ENCODE measurements at places on chromosomes 12 and 14.

- DNase-seq = no peak
These were observed 194.3 kb downstream of the CAPZA3 start for GRCh38 chr12:18932211-18932610.

- no peak for DNase-seq
These were observed 12.0 kb downstream of the SOAT2 start for GRCh38 chr12:53115112-53115890.

- no peak for DNase-seq
These were observed 108.6 kb upstream of the NOS1 start for GRCh38 chr12:117469883-117470483.

GRCh38 chr14:34750670-34751069 lies 36.3 kb upstream of the CFL2 start:
- peak; percentile 44 for DNase-seq

DNA sequence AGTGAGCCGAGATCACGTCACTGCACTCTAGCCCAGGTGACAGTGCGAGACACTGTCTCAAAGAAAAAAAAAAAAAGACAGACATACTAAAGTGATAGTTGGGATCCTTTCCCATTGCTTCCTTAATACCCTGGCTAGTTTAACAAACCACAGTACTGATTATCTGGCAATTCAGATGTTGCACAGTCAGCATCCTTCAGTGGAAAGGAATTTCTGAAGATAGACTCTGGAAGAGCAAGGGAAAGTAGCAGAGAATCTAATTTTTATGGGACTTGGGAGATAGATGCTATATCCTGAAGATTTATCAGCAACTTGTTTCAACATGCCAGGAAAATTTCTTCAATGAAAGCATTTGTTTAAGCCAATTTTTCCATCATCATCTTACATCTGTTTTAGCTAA lies 6.5 kb upstream of the PPFIBP1 start:
- DNase-seq = no peak

GRCh38 chr14:104931771-104932675 lies 7.3 kb downstream of the PLD4 start:
- DNase-seq = no peak

- DNase-seq = no peak
These were observed 307.3 kb downstream of the CEP128 start for GRCh38 chr14:80634106-80634758.

DNA sequence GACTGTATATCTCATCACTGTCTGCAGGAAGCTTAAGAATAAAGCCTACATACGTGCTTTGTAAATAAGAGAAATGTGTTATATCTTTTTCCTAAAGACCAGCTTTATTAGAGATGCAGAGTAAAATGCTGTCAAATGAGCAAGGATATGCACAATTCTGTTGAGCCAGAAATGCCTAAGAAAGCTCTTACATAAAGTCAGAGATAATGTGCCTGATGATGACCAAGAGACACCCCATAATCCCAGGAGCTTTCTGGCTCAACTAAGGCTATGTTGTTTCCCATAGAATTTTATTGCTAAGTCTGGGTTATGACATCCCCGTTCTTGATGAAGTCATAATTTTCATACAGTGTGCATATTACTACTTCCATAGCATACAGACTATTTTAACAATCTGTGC lies 209.9 kb downstream of the GALC start:
- no peak for DNase-seq

DNA sequence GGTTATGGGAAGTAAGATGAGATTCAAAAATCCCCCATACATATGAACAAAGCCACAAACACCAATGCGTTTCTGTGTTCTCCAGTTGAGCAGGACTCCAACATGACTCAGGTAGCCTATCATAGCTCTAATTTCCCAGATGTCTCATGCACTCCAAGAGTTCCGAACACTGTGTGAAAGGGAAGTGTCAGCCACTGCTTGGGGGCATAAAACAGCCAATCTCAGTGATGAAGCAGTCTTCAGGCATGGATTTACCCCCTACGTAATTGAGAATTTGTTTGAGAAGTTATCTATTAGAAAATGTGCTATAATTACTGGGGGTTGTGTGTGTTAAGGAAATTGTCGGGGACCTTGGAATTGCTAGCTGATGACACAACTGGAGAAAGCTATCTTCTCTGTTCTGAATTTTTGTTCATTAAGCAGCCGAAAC lies 153.9 kb upstream of the AVPR1A start:
- no peak for DNase-seq

DNA sequence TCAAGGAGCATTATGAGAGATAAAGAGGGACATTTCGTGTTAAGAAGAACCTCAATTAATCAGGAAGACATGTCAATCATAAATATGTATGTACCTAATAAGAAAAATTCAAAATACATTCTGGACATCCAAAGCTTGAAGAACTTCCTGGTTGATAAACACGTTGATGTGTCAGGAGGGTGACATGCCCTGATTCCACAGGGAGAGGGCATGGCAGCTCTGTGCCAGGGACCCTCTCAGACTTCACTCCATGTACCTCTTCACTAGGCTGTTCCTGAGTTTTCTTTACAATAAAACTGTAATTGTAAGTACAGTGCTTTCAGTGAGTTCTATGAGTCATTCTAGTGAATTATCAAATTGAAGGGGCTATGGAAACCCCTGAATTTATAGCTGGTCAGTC lies 163.5 kb downstream of the CFAP54 start:
- DNase-seq = no peak

GRCh38 chr12:117966511-117966910 lies 2.3 kb downstream of the KSR2 start:
- no peak for DNase-seq

DNA sequence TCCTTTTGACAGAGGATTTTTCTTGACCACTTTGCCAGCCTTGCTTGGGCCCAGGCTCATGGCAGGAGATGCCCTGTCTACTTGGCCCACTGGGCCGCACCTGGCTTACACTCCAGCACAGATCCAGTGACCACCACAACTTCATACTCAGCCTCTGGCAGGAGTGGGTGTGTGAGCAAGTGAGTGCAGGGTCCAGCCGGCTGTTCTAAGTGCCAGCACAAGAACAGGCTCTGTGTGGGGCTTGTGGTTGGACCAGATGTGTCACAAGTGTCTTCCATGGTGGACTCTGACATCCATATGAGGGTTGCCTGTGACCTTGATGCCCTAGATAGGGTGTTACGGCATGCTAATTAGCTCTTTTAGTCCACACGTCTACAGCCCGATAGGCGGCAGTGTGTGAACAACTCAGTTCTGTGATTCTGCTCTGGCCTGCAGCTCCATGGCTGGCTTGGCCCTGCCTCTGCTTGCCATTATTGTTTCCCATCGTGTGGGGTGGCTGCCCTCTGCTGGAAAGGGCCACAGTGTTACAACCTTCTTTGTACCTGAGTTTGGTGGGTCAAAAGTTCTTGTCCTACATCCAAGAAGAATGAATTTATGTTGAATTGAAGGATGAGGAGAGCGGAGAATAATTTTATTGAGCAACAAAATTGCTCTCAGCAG lies 1089.1 kb downstream of the SLC6A15 start:
- no peak for DNase-seq

GRCh38 chr14:31746326-31746725 lies 185.1 kb downstream of the NUBPL start:
- DNase-seq = no peak

- DNase-seq = peak; percentile 47
These were observed 34.9 kb downstream of the AEBP2 start for GRCh38 chr12:19474147-19474546.

DNA sequence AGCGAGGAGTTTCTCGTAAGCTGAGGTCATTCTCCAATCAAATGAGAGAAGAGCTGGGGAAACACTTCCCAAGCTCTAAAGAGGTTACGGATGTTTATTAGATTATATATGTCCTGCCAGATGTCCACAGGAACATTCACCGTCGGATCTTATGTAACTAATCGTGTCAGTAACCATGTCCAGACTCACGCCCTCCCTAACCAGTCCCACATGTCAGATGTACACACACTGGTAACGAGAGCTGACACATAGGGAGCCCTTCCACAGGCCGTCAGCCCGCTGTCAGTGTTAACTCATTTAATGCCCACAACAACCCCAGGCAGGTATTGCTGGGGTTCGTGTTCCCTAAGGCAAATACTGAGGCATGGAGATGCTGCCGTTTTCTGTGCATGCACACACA lies 223.7 kb upstream of the RTL1 start:
- DNase-seq = no peak

DNA sequence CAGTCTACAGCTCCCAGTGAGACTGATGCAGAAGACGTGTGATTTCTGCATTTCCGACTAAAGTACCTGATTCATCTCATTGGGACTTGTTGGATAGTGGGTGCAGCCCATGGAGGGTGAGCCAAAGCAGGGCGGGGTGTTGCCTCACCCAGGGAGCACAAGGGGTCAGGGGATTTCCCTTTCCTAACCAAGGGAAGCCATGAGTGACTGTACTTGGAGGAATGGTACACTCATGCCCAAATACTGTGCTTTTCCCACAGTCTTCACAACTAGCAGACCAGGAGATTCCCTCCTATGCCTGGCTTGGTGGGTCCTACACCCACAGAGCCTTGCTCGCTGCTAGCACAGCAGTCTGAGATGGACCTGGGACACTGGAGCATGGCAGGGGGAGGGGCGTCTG lies 21.0 kb upstream of the ABCC9 start:
- no peak for DNase-seq

DNA sequence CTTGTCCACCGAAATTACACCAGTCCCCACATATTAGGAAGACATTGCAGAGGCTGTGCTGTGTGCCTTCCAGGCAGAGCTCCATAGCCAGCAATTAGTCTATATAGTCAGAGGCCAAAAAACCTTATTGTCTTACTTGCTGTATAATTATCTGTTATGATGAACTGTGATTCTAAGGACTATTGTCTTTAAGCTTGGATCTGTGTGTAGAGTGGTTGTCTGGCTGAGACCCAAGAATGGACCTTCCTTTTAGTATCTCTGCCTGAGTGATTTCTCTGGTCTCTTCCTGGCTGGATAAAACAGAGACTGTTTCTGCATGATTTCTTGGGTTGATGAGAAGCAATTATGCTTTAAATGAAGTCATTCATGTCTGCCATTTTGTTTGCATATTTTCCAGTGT lies 465.3 kb downstream of the PRKD1 start:
- DNase-seq = no peak

GRCh38 chr12:27164330-27165040 lies 79.6 kb upstream of the STK38L start:
- DNase-seq = no peak

DNA sequence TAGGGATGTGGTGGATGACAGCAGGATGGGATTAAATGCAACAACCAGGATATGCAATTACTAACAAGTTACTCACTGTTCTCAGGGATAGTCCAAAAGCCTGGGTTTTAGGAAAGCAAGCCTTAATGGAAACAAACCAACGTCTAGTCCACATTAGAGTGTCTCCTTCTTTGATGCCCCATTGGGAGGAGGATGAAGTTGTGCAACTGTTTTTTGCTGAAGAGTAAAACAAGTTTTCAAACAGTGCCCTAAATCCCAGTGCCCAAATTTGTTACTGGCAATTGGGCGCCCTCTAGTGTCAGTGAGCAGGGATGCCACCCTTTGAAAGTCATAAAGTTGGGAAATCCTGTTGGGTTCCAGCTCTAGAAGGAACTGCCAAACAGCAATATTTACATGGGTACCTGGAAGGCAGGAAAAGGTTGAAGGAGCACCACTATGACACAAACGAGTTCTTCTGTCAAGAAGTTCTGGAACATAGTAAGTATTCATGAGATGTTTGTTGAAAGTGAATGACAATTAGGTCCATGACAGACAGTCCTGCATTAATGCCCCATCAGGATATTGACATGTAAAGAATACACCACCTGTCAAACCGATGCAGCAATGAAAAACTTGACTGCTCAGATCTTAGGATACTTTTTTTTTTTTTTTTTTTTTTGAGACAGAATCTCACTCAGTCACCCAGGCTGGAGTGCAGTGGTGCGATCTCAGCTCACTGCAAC lies 11.1 kb upstream of the DPF3 start:
- DNase-seq = peak; percentile 79

- DNase-seq = peak; percentile 43
These were observed 200.9 kb downstream of the RPAP3 start for GRCh38 chr12:47504775-47505446.

GRCh38 chr14:90416720-90417119 lies 19.9 kb downstream of the CALM1 start:
- DNase-seq = no peak

- no peak for DNase-seq
These were observed 476.1 kb upstream of the SYT1 start for GRCh38 chr12:78388461-78388860.

GRCh38 chr12:50222275-50222783 lies 55.2 kb upstream of the CERS5 start:
- peak; percentile 91 for DNase-seq

DNA sequence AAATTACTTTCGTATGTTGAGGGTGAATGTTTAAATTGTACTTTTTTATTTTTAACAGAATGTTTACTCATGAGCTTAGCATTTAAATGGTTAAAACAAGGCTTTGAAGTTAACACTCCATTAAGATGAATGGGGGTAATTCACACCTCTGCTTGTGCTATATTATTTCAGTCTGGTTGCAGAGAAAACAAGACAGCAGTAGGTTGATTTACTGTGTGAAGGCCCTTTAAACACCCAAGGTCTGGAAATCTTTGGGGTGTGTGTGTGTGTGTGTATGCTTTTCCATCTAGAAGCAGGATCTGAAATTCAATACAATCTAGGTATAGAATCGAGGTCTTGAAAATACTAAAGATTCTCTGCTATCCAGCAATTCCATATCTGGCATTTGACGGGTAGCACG lies 83.8 kb downstream of the SLC38A6 start:
- no peak for DNase-seq

GRCh38 chr12:50257236-50258166 lies 25.8 kb downstream of the LIMA1 start:
- DNase-seq = no peak

GRCh38 chr14:101365329-101366158 lies 195.8 kb upstream of the DIO3 start:
- no peak for DNase-seq

DNA sequence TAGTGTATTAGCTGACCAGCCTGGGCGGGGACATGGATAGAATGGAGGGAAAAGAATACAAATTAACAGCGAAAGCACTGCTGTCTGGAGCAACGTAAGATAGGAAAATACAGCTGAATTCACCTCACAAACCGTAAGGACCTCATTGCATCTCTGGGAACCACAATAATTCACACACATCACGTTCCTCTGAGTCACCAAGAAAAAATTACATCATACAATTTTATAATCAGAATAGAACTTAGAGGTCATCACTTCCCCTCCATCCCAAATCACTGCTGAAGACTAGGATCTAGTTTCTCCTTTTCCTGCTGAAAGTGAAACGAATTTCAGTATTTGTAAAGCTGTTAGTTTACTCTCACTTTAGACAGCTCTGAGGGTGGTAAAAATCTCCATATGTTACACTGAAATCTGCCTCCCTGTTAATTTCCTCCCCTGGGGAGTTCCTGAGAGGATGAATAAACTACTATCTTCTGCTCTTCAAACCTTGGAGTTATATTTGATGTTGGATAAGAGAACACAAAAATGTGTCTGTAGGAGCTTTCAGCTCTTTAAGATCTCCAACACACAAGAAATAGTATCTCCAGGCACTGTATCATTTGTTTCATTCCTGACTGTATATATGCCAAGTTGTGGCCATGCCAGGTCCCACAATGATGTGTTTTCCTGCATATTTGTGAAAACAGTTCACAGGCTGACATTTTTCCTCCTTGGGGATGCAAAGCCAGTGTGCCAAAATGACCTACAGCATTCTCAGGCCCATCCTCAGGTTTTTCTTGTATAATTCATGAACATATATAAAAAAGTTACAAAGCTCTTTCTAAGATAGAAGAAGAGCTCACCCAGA lies 63.8 kb upstream of the SSTR1 start:
- no peak for DNase-seq

Data from stromal cell of bone marrow (primary cell).